ENCODE measurements at places on chromosomes 3 and 15.

DNA sequence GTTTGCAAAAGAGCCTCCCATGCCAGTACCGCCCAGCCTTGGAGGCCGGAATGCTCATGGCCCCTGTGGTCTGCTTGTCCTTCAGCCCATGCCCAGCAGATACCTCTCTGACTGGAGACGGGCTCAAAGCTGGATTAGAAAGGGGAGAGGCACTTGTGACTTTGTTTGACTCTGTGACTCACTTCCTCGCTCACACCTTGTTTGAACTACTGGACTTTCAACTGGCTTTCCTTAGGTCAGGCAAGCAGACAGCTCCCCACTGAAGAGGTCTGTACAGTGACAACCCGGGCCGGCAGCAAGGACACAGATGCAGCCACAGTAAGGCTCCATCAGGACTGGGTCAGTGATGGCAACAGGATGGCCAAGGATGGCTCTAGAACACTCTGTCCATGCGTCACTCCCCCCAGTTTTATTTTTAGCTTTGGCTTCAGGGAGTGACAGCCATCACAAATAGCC, 98.6 kb upstream of the ABHD17C start:
- no peak for DNase-seq

- no peak for DNase-seq
Measured at GRCh38 chr3:169384573-169384972, 278.9 kb downstream of the MECOM start.

DNA sequence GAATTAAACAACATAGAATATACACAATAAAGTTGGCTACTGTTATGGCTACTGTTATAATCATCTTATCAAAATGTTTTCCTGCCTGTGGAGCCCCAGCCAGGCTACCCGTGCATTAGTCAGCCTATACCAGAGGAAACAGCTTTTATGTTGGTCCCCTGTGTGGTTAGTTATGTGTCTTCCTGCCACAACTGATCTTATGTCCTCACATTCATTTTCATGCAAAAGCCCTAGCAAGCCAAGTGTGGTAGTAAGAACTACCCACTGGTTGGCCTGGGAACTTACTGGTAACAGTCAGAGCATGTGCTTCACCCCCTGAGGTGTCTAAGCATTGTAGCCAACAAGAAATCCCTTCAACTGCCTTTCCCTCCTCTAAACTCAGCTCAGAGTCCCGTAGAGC, 21.8 kb downstream of the MGLL start:
- no peak for DNase-seq

DNA sequence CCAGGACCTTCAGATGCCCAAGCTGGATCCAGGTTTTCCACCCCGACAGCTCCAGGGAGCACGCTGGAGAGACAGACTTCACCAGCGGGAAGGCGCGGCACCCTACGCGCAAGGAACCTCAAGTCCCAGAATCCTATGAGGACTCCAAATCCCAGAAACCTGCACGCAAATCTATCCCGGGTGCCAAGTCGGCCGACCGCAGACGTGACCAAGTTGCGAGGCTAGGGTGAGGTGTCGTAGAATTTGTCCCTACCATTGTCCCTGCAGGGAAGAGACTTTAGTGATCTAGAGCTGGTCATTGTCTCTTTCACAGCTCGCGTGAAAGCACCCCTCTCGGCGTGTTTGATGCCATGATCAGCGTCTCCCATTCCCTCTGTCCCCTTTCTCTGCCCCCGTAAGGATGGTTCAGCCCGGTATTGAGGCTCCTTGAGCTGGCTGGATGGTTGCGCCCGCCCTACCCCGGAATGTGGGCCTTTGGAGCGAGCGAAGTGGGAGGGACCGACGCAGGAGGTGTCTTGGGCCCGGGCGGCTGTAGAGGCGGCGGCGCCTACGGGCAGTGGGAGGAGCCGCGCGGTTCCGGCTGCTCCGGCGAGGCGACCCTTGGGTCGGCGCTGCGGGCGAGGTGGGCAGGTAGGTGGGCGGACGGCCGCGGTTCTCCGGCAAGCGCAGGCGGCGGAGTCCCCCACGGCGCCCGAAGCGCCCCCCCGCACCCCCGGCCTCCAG, at the start of gene PRKCI:
Gene PRKCI, plus strand, starts transcription at position 501 of the 723 bp plus-strand sequence. CDS start 246 bp downstream, outside the sequence.
- DNase-seq: peak; percentile 98

DNA sequence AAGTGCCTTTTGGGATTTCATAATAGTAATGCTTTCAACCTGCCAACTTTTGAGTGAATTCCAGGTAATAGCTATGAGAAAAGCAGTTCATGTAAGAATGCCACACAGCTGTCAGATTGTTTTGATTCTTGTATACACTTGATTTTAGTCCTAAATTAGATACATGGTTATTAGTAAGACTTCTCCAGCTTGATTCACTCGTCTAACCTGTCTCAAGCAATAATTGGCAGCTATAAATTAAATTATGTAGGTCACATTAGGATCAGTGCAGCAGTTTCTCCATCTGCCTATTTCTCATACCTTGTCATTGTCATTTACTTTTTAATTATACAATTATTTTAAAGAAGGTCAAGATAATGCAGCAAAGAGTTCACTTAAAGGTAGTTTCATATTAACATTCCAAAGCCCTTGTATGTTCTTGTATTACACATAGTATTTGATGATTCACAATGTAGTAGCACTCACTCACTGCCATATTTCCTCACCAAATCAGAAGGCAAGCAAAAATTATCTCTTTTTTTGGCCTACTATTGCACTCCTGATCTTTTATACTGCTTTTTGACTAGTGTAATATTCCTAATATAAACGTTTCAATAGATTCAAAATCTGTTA, 10.9 kb upstream of the CRYBG3 start:
- no peak for DNase-seq

- DNase-seq: no peak
Measured at GRCh38 chr3:135922903-135923250, 42.7 kb upstream of the PPP2R3A start.

GRCh38 chr3:129615751-129616281, 9.3 kb upstream of the PLXND1 start:
- DNase-seq: no peak

GRCh38 chr3:50523279-50523811, 19.9 kb upstream of the CACNA2D2 start:
- DNase-seq: no peak

DNA sequence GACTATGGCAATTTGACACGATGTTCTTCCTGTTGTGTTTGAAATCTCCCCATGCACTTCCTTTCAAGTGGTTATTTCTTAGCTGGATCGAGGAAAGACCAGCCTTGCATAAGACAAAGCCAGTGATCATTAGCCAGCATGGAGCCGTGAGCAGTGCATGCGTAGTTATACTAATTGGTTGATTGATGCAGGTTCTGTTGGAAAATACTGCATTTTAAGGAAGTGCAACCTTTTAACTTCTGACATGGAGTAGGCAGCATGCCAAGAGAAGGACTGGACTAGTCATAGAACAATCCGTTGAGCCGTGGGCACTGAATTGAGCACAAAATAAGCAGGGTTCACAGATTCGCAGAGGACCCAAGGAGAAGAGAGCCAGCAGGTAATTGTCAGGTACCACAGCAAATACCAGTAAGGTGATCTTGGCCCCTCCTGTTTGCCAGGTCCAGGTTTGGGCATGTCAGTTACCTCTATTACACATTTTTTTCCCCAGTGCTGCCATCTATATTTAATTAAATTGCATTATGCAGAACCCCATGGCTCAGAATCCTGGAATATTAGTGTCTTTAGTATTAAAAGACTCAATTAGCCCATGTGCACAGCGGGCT, 29.0 kb upstream of the BCL6 start:
- DNase-seq: no peak

- DNase-seq: no peak
Measured at GRCh38 chr3:48208076-48208475, 15.2 kb upstream of the CAMP start.

GRCh38 chr15:78382114-78382880, 42.1 kb downstream of the CRABP1 start:
- DNase-seq: peak; percentile 13

DNA sequence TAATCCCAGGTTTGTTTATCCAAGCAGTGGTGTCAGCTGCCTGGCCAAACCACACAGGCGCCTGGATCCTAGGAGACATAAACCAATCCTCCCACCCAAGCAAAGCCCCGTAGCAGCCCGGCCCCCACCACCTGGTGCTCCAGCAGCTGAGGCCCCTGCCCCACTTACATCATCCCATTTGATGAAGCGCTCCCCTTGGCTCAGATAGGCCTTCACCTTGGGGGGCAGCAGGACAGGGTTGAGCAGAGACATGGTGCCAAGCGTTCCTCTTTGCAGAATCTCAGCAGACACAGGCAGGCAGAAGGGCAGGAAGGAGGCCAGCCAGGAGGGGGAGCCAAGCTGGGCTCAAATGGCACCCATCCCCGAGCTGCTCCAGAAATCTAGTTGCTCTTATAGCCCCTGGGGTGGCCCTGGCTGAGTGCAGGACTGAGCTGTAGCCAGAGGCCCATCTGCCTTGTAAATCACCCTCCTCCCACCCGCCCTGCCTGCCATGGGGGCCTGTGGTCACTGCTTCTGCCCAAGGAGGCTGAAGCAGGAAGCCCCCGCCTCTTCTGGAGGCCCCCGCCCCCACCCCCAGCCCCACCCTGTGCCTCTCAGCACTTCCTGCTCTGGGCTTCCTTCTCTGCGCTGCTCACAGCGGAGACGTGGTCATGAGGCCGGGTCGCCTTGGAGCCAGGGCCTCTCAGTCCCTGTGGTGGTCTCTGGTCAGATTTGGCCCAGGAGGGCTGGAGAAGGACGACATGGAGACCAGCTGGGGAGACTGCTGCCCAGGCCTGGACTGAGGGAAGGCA, at the start of gene PLCB2:
Gene PLCB2, minus strand, starts transcription at position 515 of the 791 bp plus-strand sequence. Its CDS starts 263 bp downstream, at position 252.
- peak; percentile 72 for DNase-seq

DNA sequence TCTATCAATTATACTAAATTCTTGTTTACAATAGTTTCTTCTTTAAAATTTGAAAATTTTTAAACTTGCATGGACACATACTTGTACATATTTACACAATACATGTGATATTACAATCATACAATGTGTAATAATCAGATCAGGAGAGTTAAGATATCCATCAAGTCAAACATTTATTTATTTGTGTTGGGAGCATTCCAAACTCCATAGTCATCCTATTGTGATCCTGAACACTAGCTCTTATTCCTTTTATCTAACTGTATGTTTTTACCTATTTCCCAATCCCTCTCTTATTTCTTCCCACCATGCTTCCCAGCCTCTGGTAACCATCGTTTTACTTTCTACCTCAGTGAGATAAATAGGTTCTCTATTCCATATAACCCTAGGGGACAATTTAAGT, 1219.2 kb downstream of the ZPLD1 start:
- DNase-seq: no peak

DNA sequence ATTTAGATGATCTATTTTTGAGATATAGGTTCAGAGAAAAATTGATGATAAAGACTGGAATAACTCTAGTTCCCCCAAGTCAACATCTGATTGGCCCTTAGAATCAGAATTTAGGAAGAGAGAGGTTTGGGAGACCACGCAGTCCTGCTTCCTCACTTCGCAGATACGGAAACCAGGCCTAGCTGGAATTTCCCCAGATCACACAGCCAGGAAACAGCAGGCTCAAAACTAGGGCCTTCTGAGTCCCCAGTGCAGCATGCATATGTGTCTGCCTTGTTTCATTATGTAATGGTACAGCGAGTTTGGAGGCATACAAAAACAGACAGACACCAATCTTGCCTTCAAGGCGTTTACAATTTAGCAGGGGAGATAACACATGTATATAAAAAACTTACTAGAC, 177.1 kb upstream of the ICE2 start:
- no peak for DNase-seq

DNA sequence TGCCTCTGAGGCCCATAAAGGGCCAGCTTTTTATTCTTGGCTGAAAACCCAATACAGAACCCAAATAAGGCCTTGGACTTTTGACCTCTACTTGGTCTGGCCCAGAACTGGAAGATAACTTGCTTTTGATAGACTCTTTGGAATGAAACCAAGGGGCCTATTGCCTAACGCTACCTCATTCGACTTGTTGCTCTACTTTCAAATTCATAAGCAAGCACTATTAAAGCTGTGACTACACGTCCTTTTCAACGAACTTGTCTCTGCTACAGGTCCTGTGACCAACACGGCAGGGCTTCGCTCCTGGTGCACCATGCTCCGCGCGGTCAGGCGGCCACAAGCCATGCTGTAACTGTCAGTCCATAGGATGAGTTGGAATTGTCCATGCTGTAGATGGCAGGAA, 385.4 kb downstream of the MFSD1 start:
- DNase-seq: no peak

DNA sequence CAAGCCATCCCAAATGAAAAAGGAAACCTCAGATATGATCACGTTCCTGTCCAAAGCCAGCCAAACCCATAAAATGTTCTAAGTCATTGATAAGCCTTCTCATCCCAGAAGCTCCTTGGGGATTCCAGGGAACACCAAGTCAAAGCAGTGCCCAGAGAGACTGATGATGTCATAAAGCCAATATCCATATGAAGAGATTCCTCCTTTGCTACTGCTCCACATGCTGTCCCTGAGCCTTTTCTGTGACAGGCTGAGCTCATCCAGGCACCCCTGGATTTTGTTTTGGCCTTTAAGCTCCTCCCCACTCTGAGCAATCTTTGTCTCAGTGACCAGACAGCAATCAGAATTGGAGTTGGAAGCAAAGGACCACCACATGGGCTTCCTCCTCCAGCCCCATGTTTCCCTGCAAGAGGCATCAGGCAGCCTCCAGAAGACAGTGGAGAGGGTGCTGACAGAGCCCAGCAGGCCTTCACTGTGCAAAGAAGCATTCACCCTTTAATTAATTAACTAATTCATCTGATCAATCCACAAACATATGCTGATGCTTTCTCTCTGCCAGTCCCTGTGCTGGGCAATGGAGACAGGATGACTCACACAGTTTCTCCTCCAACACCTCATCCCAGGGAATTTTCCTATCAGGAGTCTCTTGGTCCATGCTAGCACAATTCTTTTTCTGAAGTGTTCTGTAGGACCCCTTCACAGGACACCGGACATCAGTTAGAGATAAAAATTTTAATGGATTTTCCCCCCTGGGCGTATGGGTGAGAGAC, 25.0 kb downstream of the MEX3B start:
- DNase-seq: no peak

- DNase-seq: no peak
Measured at GRCh38 chr3:81761904-81762580, 597 bp upstream of the GBE1 start.

DNA sequence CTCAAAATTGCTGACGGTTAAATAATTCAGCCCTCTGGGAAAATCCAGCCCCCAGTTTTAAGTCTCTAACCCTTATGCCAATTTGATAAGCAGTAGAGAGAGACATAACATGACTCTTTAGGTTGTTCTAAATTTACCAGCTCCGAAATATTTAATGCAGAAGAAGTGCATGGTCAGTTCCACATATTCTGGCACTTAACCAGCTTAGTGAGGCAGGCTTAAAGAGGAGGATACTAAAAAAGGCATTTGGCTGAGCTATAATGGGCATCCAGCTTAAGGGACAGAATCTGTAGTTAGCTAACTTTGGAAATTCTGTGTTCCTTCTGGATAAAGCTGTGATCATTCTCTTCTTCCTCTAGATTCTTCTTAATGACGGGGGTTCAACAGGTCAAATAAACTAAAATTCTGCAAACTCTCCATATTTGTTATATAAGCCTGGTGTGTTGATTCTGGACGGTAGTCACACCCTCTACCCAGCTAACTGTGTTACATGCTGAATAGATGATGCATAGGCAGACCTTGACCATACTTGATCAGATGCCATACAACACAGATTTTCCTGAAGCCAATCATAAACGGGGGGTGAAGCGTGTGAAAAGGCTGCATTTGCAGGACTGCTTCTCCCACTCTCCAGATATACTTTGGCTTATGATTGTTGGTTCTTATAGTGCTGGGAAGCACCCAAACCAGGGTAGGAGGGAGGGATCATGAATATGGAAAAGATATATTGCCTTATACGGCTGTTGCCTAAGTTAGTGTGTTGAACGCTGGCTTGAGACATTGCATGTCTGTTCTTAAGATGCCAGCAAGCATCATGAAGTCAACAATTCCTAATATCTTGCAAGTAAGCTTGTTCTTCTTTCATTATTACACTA, 118.4 kb downstream of the FGF12 start:
- no peak for DNase-seq

GRCh38 chr3:171768281-171768900, 41.9 kb downstream of the PLD1 start:
- DNase-seq: no peak
